ENCODE measurements at places on chromosomes 13 and 19.
A peak's percentile ranks its signal among the peaks of the same experiment; 100 is the strongest.

DNA sequence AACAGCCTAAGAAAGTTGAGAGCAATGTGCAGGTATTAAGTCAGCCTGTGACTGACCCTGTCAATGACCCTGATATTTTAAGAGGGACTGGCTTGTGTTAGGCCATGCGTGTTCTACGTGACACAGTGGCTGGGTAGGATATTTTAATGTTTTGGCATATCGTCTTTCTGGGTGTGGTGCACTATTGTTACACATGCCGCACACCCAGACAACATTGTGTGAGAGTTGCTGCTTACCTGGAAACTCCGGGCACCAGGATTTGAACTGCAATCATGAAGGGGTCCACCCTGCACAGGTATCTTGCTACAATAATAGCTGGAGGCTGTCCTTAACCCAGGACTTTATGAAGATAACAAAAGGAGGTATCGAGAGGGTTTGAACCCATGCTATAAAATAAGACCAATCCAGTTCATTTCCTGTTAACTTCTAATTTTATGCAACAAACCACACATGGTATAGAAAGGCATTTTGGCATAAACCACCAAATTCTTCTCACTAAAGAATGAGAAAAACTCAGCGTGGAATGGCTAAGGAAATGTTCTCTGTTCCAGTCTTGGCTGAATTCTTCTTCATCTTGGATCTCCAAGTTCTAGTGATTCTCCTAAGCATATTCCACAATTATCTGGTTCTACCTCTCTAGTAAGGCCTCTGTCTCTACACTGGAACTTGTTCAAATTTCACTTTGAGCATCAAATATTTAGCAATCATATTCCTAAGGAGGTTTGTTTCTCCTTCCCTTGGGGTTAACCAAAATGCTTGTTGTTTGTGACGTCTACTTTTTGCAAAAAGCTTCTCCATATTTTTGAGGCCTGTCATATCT lies 38.7 kb upstream of the POMP start:
- no peak for DNase-seq

GRCh38 chr13:86757236-86757978 lies 913.8 kb upstream of the SLITRK5 start:
- DNase-seq = no peak

DNA sequence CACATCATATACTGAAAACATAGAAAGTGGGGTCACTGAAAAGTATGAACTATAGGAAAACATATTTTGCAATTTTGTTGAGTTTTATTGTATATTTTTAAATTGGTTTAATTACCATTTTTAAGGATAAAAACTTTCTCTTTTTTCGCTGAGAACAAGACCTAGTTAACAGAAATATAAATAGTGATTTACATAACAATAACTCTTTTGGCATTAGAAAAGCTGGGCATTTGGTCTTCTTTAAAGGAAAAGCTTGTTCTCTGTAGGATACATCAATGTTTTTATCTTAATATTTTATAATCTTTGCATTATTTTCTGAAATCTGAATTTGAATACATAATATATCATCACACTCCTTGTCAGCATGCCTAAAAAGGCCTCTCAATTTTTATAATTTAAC lies 47.4 kb upstream of the MYCBP2 start:
- DNase-seq = no peak

- DNase-seq = no peak
These were observed 47.7 kb upstream of the ATP12A start for GRCh38 chr13:24632382-24633121.

- no peak for DNase-seq
These were observed 80.5 kb downstream of the COL4A2 start for GRCh38 chr13:110387451-110388107.

- DNase-seq = peak; percentile 65
These were observed 48.9 kb upstream of the EPHX3 start for GRCh38 chr19:15280915-15281683.

- no peak for DNase-seq
These were observed 33.4 kb downstream of the FAM124A start for GRCh38 chr13:51255556-51255955.

DNA sequence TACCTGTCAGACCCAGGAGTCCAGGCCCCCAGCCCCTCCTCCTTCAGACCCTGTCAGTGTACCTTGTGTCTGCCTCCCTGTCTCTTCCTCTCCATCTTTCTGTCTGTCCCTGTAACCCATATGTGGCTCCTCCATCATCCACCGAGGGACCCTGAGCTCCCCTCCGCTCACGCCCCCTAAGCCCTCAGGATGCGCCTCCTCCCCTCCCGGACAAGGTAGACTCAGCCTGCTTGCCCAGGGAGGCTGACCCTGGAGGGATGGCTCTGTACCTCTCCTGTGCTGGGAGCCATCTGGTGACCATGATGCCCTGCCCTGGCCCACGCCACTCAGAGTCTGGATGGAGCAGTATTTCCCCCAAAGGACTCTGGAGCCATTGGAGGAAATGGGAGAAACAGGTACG lies 1.0 kb upstream of the CAPN12 start:
- DNase-seq = no peak

- DNase-seq = peak; percentile 8
These were observed 52.7 kb upstream of the FAM216B start for GRCh38 chr13:42728507-42729180.

GRCh38 chr13:103130681-103131210 lies 64.5 kb upstream of the SLC10A2 start:
- DNase-seq = peak; percentile 5

GRCh38 chr13:103895835-103896531 lies 829.8 kb upstream of the SLC10A2 start:
- DNase-seq = no peak

- no peak for DNase-seq
These were observed 33.0 kb downstream of the GPX4 start for GRCh38 chr19:1136621-1137317.

GRCh38 chr13:112366907-112367646 lies 9.1 kb upstream of the SPACA7 start:
- no peak for DNase-seq

DNA sequence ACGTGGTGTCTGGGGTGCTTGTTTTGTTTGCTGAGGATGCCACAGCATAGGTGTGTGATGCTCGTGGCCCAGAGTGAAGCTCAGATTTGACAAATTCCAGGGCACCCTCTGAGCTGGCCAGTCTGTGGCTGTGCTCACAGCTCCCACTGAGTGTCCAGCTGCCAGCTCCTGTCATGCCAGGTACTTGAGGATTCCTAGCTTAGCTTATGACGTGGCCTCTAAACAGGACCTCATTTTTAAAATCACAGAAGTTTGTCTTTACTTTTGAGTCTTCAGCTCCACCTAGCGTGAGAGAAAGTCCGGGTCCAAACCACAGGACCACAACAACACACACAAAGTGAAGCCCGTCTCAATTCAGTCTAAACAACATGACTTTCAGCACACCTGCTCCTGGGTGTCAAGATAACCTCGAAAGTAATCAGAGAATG lies 117.3 kb downstream of the RAB20 start:
- DNase-seq = no peak

DNA sequence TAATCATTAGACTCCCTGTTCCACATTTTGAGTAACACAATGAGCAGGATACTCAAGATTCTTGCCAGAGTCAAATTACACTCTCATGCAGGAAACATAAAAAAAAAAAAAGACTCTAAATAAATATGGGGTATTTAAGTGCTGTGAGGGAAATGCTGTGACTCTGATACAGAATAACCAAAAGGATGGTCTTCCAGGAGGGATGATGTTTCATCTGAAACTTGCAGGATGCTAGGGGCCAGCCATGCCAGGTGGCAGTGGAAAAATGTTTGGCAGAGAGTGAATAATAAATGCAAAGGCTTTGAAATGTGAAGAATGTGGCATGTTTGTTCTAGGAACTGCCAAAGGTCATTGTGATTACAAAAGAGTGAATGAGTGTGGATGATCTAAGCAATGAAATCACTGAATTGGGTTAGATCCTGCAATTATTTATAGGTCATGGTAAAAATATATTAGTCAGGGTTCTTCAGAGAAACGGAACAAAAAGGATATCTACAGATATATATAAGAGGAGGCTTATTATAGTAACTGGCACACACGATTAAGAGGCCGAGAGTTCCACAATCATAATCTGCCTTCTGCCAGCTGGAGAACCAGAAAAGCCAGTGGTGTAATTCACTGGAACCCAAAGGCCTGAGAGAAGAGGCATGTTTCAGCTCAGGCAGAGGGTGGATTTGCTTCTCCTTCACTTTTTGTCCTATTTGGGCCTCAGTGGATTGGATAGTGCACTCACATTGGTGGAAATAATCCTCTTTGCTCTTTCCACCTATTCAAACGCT lies 1832.8 kb upstream of the MIR17HG start:
- peak; percentile 63 for DNase-seq

- DNase-seq = no peak
These were observed 3.9 kb upstream of the GPR183 start for GRCh38 chr13:99311137-99311536.

- peak; percentile 77 for DNase-seq
These were observed 25.9 kb downstream of the RCN3 start for GRCh38 chr19:49553451-49554271.

- DNase-seq = no peak
These were observed 89.4 kb downstream of the KCTD12 start for GRCh38 chr13:76796851-76797250.

GRCh38 chr19:34181111-34181864 lies 9.0 kb downstream of the LSM14A start:
- no peak for DNase-seq

DNA sequence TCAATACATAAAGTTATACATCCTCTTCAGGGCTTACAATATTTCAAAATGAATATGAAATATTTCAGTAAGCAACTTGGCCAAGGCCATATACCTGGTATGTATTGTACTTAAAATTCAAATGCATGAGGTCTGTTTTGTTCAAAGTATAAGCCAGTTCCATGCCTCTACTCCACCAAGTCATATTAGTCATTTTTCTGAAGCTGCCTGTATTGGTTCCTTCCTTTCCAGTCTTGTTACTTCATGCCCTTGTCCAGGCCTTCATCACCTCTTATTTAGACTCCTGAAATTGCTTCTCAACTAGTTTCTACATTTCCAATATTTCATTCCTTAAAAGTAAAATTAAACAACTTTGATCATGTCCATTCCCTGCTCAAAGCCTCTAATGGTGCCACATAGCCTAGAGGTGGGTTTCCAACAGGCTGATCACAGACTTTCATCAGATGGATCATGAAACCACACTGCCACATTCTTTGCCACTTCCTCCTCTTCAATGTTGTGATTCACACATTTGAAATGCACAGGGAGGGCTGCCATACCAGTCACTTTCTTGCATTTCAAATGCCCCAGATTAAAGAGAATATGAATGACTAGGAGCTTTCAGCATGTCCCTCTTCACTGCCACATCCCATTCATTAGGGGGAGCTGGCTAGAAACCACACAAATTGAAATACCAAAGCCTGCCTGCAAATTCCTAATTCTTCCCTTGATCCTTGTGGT lies 424.1 kb upstream of the DACH1 start:
- peak; percentile 30 for DNase-seq

GRCh38 chr19:15631817-15632216 lies 8.9 kb upstream of the CYP4F3 start:
- DNase-seq = peak; percentile 63

DNA sequence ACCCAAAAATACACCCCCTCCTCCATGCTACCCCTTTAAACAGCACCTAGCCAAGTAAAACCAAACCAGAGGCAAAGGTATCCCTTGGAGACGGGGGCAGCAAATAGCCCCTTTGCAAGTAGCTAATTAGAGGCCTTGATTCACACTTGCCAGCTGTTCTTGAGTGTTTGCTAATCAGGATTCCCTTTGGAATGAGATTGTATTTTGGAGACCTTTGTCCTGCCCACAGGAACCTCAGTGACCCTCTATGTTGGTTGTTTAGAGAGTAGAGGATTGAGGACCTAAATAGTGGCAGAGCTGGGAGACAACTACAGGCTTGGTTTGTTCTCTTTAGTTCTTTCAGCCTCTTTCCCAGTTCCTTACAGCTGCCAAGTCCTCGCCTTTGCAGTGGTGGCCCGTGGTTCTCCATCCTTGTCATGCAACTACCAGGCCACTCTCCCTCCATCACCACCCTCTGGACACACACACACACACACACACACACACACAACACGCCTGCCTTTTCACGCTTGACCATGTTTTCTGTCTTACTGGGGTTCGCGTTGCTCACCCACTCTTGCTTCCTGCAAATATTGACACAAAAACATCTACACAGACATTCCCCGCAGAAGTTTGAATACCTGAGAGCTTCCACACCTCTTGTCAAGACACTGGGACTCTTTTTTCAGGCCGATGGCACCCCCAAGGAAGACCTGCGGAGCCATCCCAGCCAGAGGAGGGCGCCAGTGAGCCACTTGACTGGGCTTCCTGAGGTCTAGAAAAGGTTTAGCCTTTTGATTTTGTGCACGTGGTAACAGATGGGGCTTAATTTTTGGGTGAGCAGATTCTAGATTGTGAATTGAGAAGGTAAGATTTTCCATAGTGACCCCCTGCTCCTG lies 80.0 kb upstream of the GPR183 start:
- DNase-seq = peak; percentile 10

GRCh38 chr13:75473468-75473867 lies 8.5 kb downstream of the TBC1D4 start:
- DNase-seq = no peak

DNA sequence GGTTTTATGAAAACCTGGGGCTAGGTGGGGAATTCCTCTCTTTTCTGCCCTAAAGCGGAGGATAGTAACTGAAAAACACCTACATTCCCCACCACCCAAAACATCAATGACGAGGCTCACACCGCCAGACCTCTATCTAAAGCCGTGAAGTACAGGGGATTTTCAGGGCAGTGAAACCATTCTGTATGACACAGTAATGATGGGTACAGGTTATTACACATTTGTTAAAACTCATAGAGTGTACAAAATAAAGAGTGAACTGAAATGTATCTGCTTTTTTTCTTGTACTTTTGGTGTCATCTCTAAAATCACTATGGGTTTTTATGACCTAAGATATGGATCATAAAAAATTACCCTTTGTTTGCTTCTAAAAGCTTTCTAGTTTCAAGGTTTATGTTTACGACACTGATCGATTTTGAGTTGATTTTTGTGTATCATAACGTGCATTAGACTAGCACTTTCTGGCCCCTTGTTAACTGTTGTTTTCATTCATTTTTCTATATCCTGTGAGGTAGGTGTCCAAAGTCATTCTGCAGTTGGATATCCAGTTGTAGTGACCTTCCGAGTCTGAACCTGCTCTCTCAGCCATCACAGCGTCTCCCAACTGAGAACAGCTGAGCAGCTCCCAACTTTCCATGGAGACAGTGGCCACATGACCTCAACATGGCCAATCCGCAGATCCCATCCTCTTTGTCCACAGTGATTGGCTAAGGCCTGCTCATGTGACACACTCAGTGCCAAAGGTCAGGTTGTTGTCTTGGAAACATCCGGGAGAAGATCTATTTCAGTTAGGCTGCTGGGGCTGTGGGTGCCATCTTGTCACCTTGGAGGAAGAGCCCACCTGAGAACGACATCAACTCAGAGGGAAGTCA lies 10.3 kb downstream of the MBD3L2B start:
- no peak for DNase-seq

GRCh38 chr13:23506071-23506806 lies 64.0 kb upstream of the TNFRSF19 start:
- DNase-seq = no peak

All from RWPE1 (cell line).